Pericardium fibroblast (primary cell): ENCODE measurements at places on chromosomes 6 and 20. TPM values are rescaled to one million over a fixed set of nuclear protein-coding genes. Genes with fewer than 3 reads are reported as not detected.

The HLA-DQB1 gene
- total RNA-seq = not detected in 2 replicates

The DACT2 gene
- total RNA-seq = 31.7 TPM in 1 of 2 replicates, not detected in the other

The UBE2J1 gene
- 26.9 and 35.1 TPM in 2 replicates for total RNA-seq

The PDE7B gene
- total RNA-seq = 7.5 and 7.7 TPM in 2 replicates

The FAM217A gene
- total RNA-seq = not detected in 2 replicates

The EDN1 gene
- 1.4 and 22.3 TPM in 2 replicates for total RNA-seq

The CAGE1 gene
- total RNA-seq = not detected in 2 replicates

The PKIG gene
- total RNA-seq = 57.2 and 57.4 TPM in 2 replicates

The MCCD1 gene
- total RNA-seq = not detected in 2 replicates

The DYNLT2 gene
- total RNA-seq = 0.43 and 0.47 TPM in 2 replicates

The TMEM151B gene
- total RNA-seq = not detected in 2 replicates

The OR2J1 gene
- total RNA-seq = not detected in 2 replicates

The BCAS1 gene
- total RNA-seq = 0.17 TPM in 1 of 2 replicates, not detected in the other

The LAMA2 gene
- 149 and 154 TPM in 2 replicates for total RNA-seq

The TNXB gene
- total RNA-seq = 108 and 240 TPM in 2 replicates

The FAXC gene
- 0.26 and 0.58 TPM in 2 replicates for total RNA-seq

The C6orf141 gene
- total RNA-seq = 1.0 and 1.3 TPM in 2 replicates

The FHL5 gene
- 0.17 TPM in 1 of 2 replicates, not detected in the other for total RNA-seq

The BNIP5 gene
- total RNA-seq = not detected in 2 replicates

The SEL1L2 gene
- not detected in 2 replicates for total RNA-seq

The CDH4 gene
- 0.82 and 2.6 TPM in 2 replicates for total RNA-seq

The IL17A gene
- not detected in 2 replicates for total RNA-seq

The XPO5 gene
- 13.3 and 54.6 TPM in 2 replicates for total RNA-seq

The SCAND1 gene
- 111 and 121 TPM in 2 replicates for total RNA-seq

The SLC32A1 gene
- not detected in 2 replicates for total RNA-seq

The TFAP2D gene
- not detected in 2 replicates for total RNA-seq

The ADGB gene
- total RNA-seq = not detected in 2 replicates

The ADGRG6 gene
- total RNA-seq = 12.1 and 17.6 TPM in 2 replicates

The ZSCAN23 gene
- 0.34 and 0.93 TPM in 2 replicates for total RNA-seq

The HLA-A gene
- 292 and 331 TPM in 2 replicates for total RNA-seq

The TULP4 gene
- total RNA-seq = 28.2 and 39.2 TPM in 2 replicates

The PMEPA1 gene
- 1.6 and 1.7 TPM in 2 replicates for total RNA-seq

The MICA gene
- 21.0 and 25.6 TPM in 2 replicates for total RNA-seq

The EBF4 gene
- 1.7 and 2.1 TPM in 2 replicates for total RNA-seq

The LST1 gene
- not detected in 2 replicates for total RNA-seq

The ITPR3 gene
- total RNA-seq = 15.9 and 27.5 TPM in 2 replicates

The PHACTR3 gene
- not detected in 2 replicates for total RNA-seq

The PPIL4 gene
- 17.9 and 23.9 TPM in 2 replicates for total RNA-seq

The RBL1 gene
- total RNA-seq = 1.4 and 5.4 TPM in 2 replicates

The BIRC7 gene
- total RNA-seq = not detected in 2 replicates

The OR2J3 gene
- total RNA-seq = not detected in 2 replicates

The GOPC gene
- total RNA-seq = 25.4 and 28.6 TPM in 2 replicates

The NMBR gene
- not detected in 2 replicates for total RNA-seq

The SERAC1 gene
- total RNA-seq = 3.7 and 6.5 TPM in 2 replicates

The HSPA1L gene
- 0.12 and 0.34 TPM in 2 replicates for total RNA-seq

The ARFGEF2 gene
- 15.2 and 17.6 TPM in 2 replicates for total RNA-seq

The PCNA gene
- total RNA-seq = 43.3 and 59.5 TPM in 2 replicates

The AP5S1 gene
- total RNA-seq = 12.1 and 22.5 TPM in 2 replicates

The L3MBTL1 gene
- total RNA-seq = 1.2 and 2.4 TPM in 2 replicates

The OPN5 gene
- total RNA-seq = not detected in 2 replicates

The TNFRSF21 gene
- 40.1 and 53.2 TPM in 2 replicates for total RNA-seq

The POPDC3 gene
- total RNA-seq = 2.7 and 26.6 TPM in 2 replicates

The RAET1E gene
- 0.23 TPM in 1 of 2 replicates, not detected in the other for total RNA-seq

The OTOR gene
- total RNA-seq = not detected in 2 replicates

The ANKRD6 gene
- total RNA-seq = 0.51 and 6.3 TPM in 2 replicates

The NRN1 gene
- 1.2 TPM in 1 of 2 replicates, not detected in the other for total RNA-seq
